ENCODE measurements at places on chromosomes 16 and 17. TPM values are rescaled to one million over a fixed set of nuclear protein-coding genes. Genes with fewer than 3 reads are reported as not detected.

DNA sequence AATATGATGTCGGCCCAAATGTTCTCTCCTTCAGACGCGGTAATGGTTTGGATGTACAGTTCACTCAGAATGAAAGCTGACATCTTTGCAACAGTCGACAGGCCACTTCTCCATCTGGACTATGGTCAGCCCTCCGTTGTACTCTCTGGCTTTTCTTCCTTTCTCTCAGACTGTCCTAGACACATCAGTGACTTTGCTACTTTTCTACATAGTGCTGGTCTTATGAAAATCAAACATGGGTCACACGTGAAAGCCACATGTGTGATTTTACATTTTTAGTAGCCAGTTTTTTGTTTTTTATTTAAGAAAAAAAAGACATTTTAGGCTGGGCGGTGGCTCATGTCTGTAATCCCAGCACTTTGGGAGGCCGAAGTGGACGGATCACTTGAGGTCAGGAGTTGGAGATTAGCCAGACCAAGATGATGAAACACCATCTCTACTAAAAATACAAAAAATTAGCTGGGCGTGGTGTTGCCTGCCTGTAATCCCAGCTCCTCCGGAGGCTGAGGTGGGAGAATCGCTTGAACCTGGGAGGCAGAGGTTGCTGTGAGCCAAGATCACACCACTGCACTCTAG lies 644.1 kb downstream of the KCNJ2 start:
- no peak for DNase-seq

DNA sequence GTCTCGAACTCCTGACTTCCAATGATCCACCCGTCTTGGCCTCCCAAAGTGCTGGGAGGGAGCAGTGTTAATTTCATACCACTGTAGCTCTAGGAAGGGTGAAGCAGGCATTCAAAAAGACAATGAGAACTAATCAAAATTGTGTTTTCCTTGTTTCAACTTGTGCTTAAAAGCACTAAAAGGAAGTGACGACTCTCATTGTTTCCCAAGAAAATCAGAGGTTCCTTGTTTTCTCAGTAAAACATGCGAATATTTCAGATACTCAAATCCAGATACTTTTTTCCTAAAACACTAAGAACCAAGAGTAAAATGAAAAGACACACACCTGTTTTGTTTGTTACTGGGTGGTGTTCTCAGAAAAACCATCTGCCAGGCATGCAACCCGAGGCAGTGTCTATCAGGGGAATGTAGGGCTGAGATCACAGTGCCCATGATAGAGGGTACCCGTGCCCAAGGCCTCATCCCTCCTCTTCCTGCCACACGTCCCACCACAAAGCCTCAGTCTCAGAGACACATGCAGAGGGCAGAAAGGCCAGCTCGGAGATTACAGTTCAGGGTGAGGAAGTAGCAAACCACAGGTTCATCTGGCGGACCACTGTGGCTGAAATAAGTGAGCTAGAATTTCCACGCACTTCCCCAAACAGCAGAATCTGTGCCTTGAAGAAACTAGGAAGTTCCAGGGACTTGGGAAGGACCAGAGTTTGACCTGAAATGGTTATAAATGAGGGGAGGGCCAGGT lies 33.7 kb downstream of the GINS3 start:
- no peak for DNase-seq

DNA sequence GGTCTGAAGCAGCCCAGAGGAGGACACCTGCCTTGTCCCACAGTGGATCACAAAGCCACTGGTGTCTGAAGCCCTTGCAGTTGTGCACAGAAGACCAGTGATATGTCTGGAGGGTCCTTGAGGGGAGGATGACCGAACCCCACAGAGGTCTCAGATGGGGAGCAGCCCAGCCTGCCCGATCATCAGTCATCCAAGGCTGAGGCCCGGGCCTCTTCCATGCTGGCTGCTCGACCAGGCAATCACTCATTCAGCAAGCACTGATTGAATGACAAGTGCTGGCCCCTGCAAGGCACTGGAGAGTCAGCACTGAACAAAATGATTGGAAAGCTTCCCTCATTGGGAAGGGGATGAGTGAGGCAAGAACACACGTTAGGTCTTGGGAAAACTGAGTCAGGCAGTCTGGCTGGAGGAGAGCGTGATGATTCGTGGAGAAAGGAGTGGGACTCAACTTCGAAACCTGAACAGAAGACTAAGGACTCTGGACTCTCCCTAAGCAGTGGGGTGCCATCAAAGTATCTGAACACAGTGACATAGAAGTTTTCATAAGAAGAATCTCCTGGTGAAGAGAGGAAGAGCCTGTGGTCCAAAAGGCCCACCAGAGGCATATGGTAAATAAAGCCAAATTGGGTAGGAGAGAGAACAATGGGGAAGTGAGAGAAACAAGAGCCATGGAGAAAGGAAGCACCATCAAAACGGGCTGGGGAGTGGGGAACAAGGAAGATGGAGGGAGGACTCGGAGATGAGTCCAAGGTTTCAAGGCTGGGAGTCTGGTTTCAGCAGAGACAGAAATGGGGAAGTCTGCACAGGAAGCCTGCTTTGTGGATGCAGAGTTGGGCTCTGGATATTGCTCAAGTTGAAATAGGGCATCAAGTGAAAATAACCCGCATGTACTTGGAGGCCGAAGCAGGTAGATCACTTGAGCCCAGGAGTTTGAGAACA lies 10.2 kb downstream of the PIK3R5 start:
- DNase-seq = no peak

Gene METTL2A
- polyA plus RNA-seq = 10.3 TPM

DNA sequence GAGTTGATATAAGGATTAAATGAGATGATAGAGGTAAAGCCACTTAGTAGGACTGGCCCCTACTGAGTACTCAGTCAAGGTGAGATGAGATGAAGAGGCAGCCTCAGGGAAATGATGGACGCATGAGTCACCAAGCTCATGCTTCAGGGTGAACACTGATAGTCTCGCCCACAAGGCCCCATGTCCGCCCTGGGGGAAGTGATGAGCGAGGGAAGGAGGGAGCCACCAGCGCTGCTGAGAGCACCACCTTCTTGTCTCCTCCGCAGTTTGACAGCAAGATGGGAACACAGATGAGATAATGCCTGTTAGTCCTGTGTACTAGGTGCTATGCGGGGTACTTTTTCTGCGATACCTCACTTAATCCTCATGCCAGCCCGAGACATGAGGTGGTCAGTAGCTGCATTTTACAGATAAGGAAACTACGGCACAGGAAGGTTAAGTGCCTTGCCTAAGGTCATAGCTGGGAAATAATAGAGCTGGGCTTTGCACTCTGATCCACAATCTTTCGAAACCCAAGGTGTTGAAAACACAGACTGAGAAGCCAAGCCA lies 383.0 kb downstream of the CPPED1 start:
- no peak for DNase-seq

DNA sequence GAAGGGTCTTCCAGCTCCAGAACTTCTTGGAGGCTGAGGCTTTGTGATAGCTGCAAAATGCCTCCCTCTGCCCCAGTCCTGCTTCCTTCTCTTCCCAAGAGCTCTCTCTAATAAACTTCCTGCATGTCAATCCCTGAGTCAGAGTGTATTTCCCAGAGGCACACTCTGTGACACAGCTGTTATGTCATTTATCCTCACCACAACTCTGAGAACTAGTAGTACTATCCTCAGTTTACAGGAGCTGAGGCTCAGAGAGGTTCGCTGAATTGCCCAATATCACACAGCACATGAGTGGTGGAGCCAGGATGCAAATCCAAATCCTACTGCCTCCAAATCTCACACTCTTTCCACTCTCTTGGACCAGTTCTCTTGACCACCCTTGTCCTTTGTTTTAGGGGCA lies 20.0 kb downstream of the UNC45B start:
- no peak for DNase-seq

Gene PER1
- polyA plus RNA-seq = 183 TPM

- no peak for DNase-seq
These were observed 1849.3 kb downstream of the TP53TG3F start for GRCh38 chr16:35308674-35309073.

DNA sequence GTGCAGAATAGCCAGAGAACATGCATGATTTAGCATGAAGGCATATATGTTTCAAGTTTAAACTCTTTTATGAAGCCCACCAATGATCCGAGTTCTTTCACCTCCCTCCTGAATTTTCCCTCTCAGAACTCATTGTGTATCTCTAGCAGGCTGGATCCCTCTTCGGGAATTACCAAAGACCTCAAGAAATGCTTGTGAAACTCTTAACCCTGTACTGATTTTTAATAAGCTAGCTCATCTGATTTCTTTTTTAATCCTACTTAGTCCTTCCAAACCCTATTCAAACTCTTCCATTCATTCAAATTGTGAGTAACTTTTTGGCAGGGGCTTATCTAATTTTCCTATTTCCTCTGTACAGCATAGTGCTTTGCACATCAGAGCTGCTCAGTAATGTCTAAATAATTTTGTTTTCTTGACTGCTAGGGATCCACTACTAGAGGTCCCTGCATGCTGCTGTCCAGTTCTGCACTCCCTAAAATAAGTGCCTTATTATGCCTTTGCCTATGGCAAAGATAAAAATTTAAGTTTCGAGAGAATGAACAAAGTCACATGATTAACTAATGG lies 723.8 kb downstream of the CDH11 start:
- no peak for DNase-seq

DNA sequence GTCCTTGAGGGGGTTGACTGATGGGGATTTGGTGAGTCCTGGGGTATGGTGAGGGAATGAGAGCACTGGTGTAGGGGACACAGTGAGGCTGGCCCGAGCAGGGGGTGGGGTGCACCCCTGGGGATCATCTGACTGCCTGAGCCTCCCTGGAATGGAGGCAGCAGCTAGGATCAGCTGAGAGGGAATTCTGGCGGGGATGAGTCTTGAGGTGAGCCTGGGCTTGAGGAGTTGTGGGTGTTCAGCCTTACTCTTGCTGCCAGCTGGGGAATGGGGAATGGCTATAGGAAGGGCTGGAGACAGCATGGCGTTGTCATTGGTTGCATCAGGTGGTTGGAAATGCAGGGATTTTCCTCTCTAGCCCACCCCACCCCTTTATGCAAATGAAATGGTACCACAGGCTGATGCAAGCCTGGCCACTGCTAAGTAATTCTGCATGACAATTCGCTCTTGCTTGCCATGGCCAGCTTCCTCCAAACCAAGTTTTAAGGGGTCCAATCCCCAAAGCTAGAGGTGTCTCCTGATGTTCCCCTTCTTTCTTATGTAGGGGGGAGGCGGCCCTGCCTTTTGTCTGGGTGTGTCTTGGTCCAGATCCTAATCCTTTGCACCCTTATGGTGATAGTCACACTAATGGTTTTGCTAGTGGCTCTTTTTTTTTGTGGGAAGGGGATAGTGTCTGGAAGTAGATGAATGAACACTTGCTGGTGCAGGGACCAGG lies 7.5 kb downstream of the NFE2L1 start:
- DNase-seq = no peak

GRCh38 chr16:4664538-4665418 lies 28.6 kb upstream of the NUDT16L1 start:
- DNase-seq = no peak

DNA sequence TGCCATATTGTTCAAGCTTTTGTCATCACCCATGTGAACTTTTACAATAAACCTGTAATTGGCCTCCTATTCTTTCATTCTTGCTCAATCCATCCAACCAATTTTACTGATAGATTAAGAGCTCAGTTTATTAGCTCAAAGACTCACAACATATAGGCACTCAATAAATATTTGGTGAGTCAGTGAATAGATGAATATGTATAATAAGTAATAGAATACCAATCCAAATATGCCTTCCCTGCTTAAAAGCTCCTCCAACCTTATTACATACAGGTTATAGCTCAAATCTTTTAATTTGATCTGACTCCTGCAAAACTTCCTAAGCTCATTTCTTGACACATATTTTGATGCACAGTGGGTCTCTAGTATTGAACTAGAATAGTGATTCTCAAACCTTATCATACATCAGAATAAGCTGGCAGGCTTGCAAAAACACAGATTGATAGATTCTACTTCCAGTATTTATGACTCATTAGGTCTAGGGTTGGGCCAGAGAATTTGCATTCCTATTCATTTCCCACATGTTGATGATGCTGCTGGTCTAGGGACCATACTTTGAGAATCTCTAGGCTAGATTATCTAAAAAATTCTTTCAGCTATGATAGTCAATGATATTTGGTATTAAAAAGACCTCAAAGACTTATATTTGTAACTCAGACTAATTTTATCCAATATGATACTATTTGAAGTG lies 114.4 kb downstream of the PCTP start:
- no peak for DNase-seq

DNA sequence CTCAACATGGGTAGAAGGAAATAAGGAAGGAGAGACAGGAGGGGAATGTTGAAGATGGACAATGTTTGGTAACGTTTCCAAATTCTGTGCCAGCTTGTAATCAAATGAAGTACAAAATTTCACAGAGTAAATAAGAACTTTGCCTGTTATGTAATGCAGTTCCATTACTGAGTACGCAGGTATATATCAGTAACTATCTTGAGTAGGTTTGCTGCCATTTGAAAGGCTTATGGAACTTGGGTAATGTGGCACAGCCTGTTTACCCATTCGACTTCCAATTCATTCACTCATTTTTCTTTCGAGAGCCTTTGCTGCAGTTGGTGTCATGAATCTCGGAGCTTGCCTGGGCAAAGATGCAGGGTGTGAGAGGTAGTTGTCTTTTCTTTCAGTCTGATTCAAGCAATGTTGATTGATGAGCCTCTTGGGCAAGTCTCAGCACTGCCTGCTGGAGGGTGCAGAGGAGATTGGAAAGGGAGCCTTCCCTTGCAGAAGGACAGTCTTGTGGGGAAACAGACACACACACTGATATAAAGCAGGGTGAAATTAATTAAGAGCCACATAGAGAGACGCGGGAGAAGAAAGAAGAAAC lies 53.4 kb downstream of the ZNF18 start:
- DNase-seq = no peak

- DNase-seq = no peak
These were observed 28.6 kb upstream of the WSB1 start for GRCh38 chr17:27265333-27265732.

DNA sequence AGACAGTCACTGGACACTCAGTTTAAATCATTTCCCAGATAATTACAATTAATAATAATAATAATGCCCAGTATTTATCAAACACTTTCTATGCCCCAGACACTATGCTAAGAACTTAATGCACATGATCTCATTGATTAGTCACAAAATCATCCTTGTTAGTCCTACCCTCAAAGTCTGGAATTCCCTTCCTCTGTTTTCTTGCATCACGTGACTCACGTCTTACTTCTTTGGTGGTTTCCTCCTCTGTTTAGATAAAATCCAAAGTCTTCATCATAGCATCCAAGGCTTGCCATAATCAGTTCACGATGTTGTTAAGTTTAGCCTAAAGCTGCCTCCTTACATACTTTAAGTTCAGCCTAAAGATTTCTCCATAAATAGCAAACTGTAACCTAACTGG lies 471.9 kb downstream of the PMP22 start:
- no peak for DNase-seq

DNA sequence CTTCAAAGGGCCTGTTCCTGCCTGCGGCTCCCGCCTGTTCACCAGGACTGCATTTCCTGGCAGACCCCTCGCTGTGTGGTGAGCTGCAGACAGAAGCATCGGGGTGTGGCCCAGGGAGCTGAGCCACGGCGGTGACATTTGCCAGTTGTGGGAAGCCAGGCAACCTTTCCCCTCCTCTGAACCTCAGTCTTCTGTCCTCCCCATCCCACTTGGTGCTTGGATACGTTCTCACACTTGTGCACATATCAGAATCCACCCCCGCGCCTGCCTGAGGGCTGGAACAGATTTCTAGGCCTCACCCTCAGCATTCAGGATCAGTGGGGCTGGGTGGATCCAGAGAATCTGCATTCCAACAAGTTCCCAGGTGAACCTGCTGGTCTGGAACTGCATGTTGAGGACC lies 63.5 kb downstream of the CRISPLD2 start:
- no peak for DNase-seq

- no peak for DNase-seq
These were observed 3.1 kb upstream of the SETD6 start for GRCh38 chr16:58511933-58512815.
